RCC 7860 (cell line): ENCODE measurements at places on chromosomes 3 and 15.

DNA sequence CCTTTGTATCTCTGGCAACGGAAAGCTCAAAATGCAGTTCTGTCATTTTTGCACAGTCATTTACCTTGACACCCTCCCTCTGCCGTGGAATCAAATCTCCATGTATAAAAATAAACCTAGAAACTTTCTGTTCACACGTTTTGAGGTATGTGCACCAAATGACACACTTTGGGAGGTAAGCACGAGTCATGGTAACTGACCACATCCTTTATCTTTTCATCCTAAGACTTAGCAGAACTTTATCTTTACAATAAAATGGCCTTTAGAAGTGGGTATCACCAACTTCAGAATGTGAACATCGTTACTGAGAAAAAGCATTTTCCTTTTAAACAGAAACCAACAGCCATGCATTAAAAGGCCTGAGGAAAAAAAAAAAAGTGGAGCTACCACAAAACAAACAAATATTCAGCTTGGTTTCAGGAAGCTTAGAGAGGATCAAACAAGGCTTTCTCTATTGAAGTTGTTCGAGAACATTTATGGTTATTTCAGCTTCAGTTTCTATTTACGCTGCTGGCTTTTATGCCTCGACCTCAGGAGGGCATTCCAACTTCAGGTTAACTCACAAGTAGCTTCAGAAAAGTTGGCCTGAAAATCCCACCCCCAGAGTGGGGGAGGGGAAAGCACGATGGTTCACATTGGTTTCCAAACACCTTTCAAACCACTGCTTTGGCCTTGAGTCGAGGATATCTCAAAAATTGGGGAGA, 171.1 kb upstream of the ICE2 start:
- no peak for DNase-seq

DNA sequence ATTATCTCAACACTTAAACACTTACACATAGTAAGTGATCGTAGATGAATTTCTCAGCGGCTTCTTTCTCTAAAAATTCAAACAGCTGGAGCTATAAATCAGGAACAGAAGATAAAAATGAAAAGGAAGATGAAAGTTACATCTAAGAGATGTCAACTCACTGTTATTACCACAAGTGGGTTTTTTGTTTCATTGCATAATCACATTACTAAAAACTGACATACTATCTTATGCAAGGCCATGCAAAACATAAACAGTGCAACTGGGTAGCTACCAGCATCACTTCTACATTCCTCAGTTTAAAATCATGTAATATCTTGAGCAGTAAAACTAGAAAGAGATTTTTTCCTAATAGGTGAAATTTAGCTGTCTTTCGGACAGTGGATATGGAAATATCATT, 14.9 kb downstream of the MINDY4B start:
- no peak for DNase-seq

DNA sequence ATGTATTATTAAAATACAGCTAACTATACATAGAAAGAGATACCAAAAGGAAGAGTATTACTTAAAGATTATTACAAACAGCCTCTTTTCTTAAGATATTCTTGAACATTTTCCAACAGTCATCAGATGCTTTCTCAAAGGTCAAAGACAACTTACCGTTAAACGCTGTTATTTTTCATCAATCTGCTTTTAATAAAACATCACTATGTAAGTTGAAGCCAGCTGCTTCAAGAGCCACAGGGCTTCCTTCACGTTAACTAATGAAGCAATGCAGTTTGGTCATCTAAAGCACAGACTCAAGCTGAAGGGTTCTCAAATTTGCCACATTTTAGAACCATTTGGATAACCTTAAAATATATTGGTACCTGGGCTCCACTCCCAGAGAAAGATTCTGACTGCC, 578.8 kb downstream of the ROBO2 start:
- no peak for DNase-seq

- no peak for DNase-seq
These were observed 9.1 kb upstream of the GRAMD2A start for GRCh38 chr15:72206677-72207000.

GRCh38 chr15:61339516-61339915, 110.4 kb upstream of the RORA start:
- DNase-seq: no peak

DNA sequence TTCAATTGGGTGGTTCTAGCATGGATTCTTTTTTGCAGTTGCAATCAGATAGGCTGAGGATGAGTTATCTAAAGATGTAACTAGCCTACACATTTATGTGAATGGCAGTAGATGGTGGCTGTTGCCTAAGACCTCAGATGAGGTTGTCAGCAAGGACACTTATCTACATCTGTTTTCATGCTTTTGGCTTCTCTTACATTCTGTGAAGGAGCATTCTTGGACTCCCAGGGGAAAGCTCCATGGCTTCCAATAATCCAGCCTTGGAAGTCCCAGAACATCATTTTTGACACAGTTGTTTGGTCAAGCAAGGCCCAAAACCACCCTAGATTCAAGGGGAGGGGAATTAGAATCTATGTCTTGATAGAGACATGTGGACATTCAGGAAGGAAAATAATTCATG, 332.2 kb upstream of the RBMS3 start:
- no peak for DNase-seq

GRCh38 chr15:73799466-73799865, 46.3 kb upstream of the INSYN1 start:
- peak; percentile 49 for DNase-seq

DNA sequence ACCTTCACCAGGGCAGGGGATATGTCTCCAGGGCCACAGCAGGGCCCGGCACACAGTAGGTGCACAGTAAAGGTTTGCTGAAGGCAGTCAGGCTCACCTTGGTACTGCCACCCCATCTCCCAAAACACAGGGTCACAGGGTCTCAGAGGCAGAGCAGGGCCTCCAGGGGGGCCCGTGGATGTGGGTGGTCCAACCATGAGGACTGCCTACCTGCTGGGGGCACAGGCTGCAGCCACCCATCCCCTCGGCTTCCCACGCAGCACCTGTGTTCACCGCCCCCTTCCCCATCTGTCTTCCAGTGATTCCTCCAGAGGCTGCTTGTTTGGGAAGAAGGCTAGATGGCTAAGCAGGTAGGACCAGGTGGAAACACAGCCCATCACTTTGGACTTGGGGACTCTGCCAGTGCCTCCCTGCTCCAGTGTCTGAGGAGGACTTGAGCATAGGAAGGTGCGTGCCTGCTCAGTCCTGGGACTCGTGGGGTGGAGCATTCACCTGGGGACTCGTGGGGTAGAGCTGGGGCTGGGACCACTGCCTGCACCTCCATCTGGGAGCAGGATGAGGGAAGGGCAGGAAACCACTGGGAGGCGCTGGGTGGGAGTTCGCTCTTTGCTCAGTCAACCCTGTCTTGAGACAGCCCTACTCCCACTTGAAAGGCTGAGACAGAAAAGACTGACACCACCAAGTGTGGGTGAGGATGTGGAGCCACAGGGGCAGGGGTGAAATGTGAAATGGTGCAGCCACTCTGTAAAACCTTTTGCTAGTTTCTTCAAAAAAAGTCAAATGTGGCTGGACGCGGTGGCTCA, 18.8 kb upstream of the PLXND1 start:
- no peak for DNase-seq

DNA sequence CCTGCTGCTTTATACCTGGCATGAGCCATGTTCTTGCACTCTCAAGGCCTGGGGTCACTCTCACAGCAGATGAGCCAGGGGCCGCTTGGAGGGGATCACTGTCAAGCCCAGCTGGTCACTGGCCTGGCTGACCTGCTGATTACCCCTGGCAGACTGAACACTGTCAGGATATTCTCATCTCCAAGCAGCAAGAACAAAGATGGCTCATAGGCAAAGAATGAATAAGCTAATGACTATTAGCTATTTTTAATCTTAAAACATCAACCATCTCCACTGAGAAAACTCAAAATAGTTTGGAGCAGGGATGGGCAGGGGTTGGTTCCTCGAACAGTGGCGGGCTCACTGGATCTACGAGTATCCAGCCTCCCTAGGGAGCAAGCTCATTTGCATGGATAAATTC, 64.4 kb upstream of the ACAN start:
- no peak for DNase-seq

GRCh38 chr3:28348265-28348628, 274 bp upstream of the ZCWPW2 start:
- DNase-seq: no peak

GRCh38 chr3:9230596-9230995, 18.9 kb downstream of the SRGAP3 start:
- no peak for DNase-seq

- DNase-seq: no peak
These were observed 331.8 kb upstream of the TBL1XR1 start for GRCh38 chr3:177529071-177529550.

GRCh38 chr3:143139762-143140161, 20.2 kb downstream of the CHST2 start:
- DNase-seq: no peak

DNA sequence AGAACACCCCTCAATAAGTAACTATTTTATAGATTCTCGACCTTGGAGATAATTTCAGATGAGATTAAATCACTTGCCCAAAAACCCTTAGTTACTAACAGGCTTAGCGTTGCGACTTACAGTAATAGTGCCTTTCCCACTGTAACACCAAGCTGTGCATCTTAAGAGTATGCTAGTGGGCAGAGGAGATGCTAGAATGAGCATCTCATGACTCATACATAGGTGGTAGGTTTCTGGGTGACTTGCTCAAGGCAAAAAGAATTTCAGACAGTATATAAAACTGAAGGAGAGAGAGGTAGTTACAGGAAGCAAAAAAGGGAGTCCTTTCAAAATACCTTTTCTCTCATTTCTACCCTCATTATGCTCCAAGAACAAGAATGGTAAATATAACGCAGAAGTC, 3.9 kb downstream of the KATNBL1 start:
- DNase-seq: peak; percentile 49

DNA sequence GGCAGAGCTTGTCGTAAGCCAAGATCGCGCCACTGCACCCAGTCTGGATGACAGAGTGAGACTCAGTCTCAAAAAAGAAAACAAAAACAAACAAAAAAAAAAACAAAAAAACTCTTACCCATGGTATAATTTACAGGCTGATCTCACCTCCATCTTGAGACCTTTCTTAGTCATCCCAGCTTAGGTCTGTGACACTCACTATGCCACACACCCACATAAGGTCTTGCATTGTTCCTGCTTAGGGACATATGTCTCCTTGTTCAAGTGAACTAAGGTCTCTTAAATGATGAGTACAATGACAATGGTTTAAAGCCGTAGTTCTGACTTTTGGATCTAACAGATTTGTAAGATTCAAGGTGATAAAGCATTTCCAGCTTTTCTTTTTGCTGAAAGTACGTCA, 360.2 kb upstream of the ARHGEF26 start:
- DNase-seq: no peak

GRCh38 chr15:82986442-82986780, 401 bp downstream of the RAMAC start:
- DNase-seq: peak; percentile 6

DNA sequence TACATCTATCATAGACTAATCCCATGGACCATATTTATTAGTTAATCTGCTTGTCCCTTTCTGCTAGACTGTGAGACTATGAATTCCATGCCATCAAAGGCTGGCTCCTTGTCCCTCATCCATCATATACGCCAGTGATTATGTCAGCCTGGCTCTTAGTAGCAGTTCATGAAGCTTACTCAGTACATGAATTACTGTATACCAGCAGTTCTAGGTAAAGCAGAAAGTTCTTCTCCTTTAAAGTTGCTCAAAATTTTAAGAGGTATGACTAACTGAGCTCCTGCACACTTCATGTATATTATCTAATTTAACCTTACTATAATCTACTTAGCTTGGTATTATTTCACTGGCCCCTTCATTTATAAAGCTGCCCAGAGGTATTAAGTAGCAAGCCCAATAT, 190.9 kb upstream of the TBL1XR1 start:
- no peak for DNase-seq

DNA sequence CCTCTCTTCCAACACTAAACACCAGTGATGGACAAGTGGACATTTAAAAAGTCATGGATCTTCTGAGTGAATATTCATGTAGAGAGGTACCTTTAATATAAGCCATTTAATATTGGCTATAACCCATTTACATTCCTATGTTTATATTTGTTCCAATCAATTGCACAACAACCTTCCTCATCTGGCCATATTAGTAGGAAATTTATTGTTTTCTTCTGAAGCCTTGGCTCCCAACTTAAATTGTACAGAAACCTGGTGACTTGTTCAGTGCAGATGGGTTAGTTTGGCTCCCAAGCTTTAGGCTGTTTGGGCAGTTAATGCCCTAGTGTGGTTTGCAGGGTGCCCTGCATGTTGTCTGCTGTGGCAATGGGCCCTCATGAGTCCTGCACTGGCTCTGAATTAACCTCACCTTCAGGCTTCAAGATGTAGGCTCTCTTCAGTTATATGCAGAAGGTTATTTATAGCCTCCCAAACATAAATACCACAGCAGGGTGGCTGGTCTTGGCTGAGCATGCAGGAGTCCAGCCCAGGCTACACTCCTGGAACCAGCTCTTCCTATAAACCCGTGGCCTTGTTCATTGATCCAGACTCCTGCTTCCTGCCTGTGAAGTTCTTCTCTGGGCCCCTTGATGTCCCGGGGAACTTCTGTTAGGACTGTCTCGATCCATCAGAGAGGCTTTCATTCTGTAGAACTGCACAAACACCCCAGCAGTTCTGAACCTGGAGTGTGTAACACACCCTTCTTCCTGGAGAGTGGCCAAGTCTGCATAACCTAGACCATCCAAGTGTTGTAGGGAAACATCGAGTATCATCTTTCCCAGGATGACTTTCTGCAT, 57.0 kb downstream of the DUT start:
- DNase-seq: no peak

GRCh38 chr3:4981665-4982494, 2.6 kb downstream of the BHLHE40 start:
- peak; percentile 83 for DNase-seq

DNA sequence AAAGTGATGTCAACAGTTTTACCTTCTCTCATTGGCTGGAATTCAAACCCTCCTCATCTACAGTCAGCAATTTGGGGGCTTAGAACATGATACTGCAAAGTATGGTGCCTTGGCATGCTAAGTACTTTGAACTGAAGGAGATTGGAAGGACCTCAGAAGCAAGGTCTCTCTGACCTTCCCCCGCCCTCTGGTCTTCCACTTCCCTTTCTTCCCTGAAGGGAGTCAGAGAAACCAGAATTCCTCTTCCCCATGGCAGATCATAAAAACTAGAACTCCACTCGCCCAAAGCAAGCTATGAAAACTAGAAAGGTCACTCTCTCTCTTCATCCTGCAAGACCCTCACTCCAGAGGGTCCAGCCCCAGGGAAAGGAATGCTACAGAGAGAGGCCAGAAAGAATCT, 64.2 kb downstream of the CD200R1L start:
- no peak for DNase-seq

DNA sequence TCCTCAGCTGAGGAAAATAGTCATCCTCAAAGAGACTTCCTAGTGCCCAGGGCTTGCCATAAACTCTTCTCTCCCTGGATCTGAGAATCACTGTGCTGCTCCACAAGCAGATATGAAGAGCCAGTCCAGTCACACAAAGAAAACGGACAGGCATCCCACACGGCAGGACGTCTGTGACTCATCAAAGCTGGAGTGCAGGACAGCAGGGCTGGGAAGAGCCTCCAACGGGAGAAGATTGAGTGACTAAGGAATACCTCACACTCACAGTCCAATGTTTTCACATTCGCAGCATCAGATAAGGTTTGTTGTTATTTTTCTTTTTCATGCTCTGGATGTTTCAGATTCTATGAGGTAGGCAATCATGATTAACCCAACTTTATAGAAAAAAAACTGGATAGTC, 57.8 kb downstream of the NEK10 start:
- DNase-seq: peak; percentile 90

GRCh38 chr3:18445401-18446148, 20.4 kb upstream of the SATB1 start:
- no peak for DNase-seq
